ENCODE measurements at places on chromosomes 6 and 20.

- no peak for DNase-seq
These were observed 13.0 kb downstream of the GLP1R start for GRCh38 chr6:39061588-39061987.

GRCh38 chr6:56227071-56227879, 20.1 kb downstream of the COL21A1 start:
- no peak for DNase-seq

GRCh38 chr6:18121580-18122127, 823 bp downstream of the NHLRC1 start:
- no peak for DNase-seq

DNA sequence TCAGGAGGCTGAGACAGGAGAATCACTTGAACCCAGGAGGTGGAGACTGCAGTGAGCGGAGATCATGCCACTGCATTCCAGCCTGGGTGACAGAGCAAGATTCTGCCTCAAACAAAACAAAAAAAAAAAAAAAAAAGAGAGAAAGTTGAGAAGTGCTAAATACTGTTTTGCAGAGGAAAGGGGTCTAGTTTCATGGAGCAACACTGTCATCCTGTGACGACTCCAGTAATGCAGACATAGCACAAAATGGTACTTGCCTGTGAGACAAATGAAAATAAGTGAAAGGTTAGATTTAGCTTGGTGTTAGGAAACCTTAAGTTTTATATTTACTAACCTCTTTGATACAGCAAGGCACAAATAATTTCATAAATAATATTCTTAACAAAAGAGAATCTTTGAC, 29.7 kb downstream of the CEP162 start:
- no peak for DNase-seq

- DNase-seq, result no peak
These were observed 796.3 kb downstream of the KIF16B start for GRCh38 chr20:15776770-15777466.

- DNase-seq, result no peak
These were observed 7.0 kb downstream of the DYNLRB1 start for GRCh38 chr20:34522969-34523871.

- DNase-seq, result no peak
These were observed 6.1 kb downstream of the TRIM10 start for GRCh38 chr6:30154709-30155519.

DNA sequence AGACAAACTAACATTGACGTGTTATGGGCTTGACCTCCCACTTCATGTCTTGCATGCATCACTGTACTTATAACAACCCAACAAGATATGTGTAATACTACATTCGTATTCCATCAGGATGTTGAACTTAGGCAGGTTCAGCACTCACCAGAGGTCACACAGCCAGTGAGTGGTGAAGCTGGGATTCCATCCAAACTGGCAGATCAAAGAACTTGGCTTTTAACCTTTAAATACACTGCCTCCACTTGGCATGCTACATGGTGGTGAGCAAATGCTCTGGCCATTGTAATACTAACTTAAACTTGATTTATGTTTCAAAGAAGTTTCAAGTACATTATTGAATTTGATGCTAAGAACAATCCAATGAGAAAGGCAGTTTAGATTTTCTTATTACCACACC, 10.7 kb upstream of the HDDC2 start:
- no peak for DNase-seq

GRCh38 chr20:63619086-63619485, 7.8 kb downstream of the GMEB2 start:
- DNase-seq, result no peak

GRCh38 chr6:107511511-107511993, 21.6 kb downstream of the SOBP start:
- peak; percentile 66 for DNase-seq

GRCh38 chr6:30913721-30914075, 340 bp upstream of the VARS2 start:
- no peak for DNase-seq

GRCh38 chr6:136289327-136289578, 393 bp downstream of the BCLAF1 start:
- DNase-seq, result peak; percentile 92

DNA sequence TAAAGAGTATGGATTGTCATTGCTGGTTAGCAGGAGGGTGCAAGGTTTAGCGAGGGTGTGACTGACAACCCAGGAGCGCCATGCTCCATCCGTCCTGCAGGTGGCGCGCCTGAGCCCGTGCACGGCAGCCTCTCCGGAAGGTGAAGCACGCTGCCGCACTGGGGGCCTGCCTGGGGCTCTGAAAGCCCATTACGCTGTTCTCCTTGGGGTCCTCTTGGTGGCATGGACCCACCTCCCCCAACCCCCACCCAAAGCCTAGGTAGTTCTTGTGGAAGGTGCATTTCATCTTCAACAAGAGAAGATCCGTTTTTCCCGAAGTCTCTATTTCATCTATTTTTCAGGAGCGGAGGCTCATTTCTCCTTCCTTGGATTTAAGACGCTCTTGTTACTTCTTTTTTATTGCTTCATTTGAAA, 197.4 kb upstream of the KCNG1 start:
- peak; percentile 44 for DNase-seq

DNA sequence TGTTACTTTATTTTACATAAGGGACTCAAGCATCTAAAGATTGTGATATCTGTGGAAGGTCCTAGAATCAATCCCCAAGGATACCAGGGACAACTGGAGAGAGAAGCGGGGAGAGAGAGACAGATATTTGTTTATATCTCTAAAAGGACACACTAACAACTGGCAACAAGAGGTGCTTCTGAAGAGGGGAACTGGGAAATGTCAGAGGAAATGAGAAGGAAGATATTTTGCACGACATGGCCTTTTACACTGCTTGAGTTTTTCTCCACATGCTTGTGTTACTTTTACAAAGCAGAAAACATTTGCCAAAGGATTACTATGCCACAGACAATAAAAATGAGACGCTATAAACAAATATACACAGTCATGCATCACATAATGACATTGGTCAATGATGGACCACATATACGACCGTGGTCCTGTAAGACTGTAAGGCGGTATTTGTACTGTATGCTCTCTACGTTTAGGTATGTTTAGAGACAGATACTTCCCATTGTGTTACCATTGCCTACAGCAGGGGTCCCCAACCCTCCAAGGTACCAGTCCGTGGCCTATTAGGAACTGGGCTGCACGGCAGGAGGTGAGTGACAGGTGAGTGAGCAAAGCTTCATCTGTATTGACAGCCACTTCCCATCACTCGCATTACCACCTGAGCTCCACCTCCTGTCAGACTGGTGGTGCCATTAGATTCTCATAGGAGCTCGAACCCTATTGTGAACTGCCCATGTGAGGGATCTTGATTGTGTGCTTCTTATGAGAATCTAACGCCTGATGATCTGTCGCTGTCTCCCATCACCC, 64.6 kb upstream of the PTPN1 start:
- no peak for DNase-seq

DNA sequence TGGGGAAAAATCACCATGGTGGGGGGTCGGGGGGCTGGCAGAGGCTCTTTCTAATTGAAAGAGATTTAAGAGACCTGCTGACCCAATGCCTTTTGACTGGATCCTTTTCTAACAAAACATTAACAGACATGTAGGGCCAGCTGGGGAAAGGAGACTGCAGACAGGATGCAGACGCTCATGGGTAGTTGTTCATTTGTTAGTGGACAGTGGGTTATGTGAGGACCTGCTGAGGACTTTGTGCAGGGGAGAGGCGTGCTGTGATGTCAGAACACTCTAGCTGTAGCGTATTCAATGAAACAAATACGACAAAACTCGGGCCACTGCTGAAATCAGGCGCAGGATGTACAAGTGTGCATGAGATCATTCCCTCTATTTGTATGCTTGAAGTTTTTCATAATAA, 1.2 kb downstream of the IP6K3 start:
- no peak for DNase-seq

GRCh38 chr6:121506761-121507754, 71.6 kb downstream of the GJA1 start:
- DNase-seq, result no peak

DNA sequence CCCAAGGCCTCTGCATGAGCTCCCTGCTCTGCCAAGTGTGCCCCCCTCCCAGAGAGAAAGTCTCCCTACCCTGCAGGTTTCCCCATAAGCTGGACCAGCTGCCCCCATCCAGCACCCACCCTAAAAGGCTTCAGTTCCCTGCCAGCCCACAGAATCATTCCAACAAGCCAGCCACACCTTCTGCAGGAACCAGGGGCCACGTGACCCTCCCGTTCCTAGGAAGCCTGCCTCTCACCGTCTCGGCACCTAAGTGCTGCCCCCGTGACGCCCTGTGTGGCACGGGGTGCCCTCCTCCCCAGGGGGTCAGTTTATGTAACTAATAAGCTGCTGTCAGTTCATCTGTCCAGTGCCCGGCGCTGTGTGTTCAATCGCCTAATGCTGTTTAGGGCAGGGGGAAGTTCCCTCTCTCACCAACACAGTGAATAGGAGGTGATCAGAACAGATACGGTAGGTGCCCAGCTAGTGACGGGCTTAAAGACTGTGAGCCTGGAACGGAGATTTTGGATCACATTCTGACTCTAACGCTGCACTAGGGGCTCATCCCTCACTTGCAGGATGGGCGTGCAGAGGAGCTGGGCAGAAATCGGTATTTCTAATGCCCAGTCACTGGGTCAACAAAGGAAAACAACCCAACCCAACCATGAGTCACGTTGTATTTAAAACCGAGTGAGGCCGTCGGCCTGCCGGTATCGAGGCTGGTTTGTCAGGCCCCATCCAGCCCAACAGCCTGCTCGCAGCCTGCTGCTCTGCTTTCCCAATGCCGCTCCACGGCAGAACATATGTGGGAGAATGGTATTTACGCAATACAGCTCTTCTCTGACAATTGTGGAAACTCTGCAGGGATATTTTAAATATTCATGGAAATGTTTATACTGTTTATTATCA, 56.0 kb downstream of the RAMACL start:
- no peak for DNase-seq

- DNase-seq, result no peak
These were observed 22.1 kb upstream of the RALGAPA2 start for GRCh38 chr20:20734475-20734948.

DNA sequence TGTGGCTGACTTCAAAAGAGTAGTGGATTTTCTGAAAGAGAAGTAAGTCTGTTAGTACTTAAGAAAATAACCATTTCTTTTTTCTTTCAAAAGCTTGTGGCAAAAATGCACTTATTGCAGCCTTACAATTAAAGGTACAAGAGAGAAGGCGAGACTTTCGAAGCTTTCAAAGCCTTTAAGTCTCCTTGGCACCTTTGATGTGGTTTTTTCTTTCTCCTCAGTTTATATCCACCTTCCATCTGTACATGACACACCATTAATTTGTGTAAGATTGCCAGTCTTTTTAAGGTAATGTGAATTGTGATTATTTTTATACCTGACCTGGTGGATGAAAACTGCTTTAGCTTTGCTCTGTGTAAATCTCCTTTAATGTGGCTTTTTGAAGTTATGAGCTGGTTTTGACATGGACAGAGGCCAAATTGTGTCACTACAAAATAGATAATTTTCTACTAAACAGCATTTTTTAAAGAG, 466.1 kb downstream of the CDKAL1 start:
- no peak for DNase-seq

DNA sequence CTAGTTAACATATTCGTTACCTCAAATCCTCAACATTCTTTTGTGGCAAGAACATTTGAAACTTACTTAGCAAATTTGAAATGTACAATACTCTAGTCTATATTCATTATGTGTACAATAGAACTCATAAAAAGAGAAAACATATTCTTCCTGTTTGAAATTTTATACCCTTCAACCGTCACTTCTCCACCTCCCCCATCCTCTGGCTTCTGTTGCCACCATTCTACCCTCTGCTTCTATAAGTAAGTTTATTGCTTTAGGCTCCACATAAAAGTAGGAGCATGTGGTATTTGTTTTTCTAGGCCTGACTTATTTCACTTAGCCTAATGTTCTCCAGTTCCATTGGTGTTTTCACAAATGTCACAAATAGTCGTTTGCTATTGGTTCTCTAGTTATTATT, 205.3 kb downstream of the TENT5A start:
- no peak for DNase-seq

DNA sequence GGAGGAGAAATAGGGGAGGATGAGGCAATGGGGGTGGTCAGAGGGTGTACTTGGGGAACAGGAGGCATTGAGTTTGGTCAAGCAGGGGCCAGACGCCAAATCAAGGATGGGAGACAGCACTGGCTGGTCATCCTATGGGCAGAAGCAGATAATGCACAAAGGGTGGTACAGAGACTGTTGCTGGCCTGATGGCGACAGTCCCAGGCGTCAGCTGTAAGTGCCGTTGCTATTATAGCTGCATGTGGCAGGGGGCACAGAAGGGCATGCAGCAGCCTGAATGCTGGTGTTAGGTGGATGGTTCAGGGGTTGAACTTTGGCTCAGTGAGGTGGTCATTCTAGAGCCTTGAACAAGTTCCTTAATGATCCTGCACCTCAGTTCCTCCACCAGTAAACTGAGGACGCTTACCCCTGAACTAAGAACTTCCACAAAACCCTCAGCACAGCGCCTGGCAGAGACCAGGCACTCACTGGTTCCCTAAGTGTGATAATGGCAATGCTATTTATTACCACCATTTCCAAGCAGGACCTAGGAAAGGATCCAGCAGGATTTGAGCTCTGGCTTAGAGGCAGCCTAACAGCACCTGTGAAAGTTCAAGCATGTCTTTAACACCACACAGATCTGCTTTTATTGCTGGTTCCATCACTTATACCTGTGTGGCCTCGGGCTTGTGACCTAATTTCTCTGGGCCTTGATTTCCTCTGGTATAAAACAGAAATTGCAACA, 162.7 kb downstream of the INSM1 start:
- no peak for DNase-seq

- DNase-seq, result peak; percentile 73
These were observed 771 bp upstream of the PPP1R3G start for GRCh38 chr6:5084360-5084780.

GRCh38 chr6:145749632-145750031, 14.3 kb upstream of the EPM2A start:
- no peak for DNase-seq

GRCh38 chr6:124197148-124197547, 393.5 kb downstream of the NKAIN2 start:
- no peak for DNase-seq

GRCh38 chr6:7261852-7262461, 51.0 kb downstream of the SSR1 start:
- DNase-seq, result no peak

GRCh38 chr6:122389704-122390372, 9.6 kb upstream of the HSF2 start:
- DNase-seq, result no peak

GRCh38 chr6:140599916-140600315, 1225.5 kb upstream of the CITED2 start:
- no peak for DNase-seq

GRCh38 chr6:52590152-52590891, 13.5 kb upstream of the TRAM2 start:
- DNase-seq, result peak; percentile 59

- no peak for DNase-seq
These were observed 46.7 kb downstream of the GJA1 start for GRCh38 chr6:121482004-121482693.

GRCh38 chr6:14063756-14064155, 53.8 kb upstream of the CD83 start:
- DNase-seq, result no peak

- DNase-seq, result no peak
These were observed 73.4 kb downstream of the REPS1 start for GRCh38 chr6:138914701-138915100.

- no peak for DNase-seq
These were observed 77.6 kb downstream of the MLIP start for GRCh38 chr6:54188846-54189245.

GRCh38 chr6:139330306-139330705, 38.5 kb upstream of the TXLNB start:
- DNase-seq, result no peak
